WERI-Rb-1 (cell line): ENCODE measurements at places on chromosomes 4 and X.

DNA sequence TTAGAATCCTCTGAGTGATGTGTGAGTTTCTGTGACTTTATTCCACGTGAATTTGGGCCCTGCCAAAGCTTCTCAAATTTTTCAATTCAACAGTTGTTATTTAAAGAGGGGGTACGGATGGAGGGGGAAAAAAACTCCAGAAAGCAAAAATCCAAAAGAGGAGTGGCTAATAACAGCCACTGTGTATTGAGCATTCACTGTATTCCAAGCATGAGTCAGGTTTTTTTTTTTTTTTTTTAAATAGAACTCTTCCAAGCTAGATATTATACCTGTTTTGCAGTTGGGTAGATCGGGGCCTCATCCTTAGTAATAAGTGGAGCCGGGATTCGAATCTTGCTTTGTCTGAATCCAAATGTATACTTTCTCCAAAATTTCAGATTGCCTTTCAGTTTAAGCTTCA lies 6.4 kb upstream of the RHOH start:
- DNase-seq: no peak

DNA sequence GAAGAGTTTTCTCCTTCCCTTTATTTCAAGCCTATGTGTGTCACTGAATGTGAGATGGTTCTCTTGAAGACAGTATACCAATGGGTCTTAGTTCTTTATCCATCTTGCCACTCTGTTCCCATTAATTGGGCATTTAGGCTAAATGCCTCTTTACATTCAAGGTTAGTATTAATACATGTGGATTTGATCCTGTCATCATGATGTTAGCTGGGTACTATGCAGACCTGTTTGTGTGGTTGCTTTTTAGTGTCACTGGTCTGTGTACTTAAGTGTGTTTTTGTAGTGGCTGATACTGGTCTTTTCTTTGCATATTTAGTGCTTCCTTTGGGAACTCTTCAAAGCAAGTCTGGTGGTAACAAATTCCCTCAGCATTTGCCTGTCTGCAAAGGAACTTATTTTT lies 23.4 kb upstream of the WDR17 start:
- DNase-seq: no peak

DNA sequence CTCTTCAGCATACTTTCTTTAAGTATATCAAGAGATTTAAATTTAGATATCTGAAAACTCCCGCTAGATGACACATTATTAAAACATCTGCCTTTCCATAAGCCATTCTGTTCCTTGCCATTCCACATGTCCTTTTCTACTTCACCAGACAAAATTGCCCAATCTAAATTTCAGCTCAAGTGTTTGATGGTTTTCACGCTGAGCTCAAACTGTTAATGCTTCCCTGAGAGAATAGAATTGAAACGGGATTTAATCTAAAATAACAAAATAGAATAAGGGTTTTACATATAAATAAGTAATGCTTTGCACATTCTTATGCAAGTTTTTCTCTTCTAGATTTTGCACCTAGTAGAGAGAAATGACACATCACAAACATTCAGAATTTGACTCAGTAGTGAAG lies 764.5 kb upstream of the TENM3 start:
- DNase-seq: no peak

GRCh38 chr4:82747686-82748575 lies 50.7 kb downstream of the SCD5 start:
- no peak for DNase-seq

- DNase-seq: no peak
Measured at GRCh38 chrX:153845842-153846241, 15.5 kb upstream of the PDZD4 start.

GRCh38 chr4:77538144-77538543 lies 67.5 kb upstream of the CXCL13 start:
- DNase-seq: no peak

DNA sequence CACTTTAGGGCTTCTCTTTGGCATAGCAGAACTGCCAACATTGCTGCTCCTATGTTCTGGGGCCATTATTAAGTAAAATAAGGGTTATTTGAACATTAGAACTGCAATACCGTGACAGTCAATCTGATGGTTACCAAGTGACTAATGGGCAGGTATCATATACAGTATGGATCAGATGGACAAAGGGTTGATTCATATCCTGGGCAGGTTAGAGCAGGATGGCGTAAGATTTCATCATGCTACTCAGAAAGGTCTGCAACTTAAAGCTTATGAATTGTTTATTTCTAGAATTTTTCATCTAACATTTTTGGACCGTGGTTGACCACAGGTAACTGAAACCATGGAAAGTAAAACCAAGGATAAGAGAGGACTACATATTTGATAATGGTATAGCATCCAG lies 40.9 kb downstream of the BRCC3 start:
- DNase-seq: no peak

- no peak for DNase-seq
Measured at GRCh38 chr4:120796271-120796670, 126.3 kb downstream of the PRDM5 start.

DNA sequence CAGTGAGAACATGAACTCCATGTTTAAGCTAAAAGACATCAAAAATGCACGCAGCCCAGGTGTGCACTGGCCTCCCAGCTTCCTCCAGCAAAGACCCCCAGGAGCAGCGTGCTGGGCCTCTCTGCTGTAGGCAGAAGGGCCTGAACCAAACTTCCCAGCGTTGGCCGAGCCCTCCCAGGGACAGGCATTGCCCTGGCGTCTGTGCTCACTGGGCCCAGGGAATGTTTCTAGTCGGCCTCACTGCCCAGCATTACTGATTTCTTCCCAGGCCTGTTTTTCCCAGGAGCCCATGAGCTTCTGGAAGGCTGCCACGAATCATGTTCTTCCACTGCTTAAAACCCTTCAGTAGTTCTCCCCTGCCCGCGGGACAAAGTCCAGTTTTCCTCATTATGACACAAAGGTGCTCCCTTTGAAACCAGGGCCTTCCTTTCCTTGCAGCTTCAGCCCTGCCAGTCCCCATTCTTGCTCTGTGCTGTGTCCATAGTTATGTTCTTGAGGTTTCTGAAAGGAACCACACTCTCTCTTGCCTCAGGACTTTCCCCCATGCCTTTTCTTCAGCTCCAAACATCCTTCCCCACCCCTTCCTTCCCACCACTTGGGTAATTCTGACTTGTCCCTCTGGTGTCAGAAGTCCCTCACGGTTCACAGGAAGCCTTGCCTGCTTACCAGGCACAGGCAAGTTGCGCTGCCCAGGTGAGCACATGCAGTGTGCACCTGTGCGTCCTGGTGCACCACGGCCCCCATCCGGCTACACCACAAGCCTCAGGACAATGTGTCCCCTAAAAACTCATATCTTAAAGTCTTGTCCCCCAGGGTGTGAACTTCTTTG lies 93.4 kb upstream of the ENPP6 start:
- no peak for DNase-seq

GRCh38 chrX:143378851-143379250 lies 138.4 kb downstream of the SPANXN3 start:
- DNase-seq: no peak
